ENCODE measurements at places on chromosomes 2 and 18.

DNA sequence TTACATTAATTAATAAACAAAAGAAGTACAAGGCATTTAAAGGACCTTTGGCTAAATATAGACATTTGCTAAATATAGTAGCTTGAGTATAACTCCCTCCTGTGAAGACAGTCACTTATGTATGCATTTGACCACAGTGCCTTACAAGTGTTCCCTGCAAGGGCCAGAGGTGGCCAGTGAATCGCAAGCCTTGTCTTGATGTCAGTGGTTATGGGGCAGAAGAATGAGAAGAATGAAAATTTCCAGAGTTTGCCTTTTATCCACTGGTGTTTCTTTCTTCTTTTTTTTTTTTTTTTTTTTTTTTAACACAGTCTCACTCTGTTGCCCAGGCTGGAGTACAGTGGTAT, 1.8 kb downstream of the LRRFIP1 start:
- DNase-seq = no peak

DNA sequence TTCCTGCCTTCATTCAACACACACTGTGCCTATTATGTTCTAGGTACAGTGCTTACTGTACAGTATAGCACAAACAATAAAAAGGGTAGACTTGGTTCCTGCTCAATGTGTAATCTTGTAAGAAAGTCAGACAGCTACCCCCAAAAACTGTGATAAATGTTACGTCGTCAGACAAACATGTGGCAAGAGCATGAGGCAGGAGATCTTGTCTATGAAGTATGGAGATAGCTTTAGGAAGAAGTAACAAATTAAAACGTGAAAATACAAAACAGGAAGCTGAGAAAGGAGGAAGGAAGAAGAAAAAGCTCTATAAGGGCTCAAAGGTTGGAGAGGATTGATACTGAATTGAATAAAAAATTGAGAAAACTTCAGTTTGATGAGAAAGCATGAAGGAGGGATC, 276.2 kb upstream of the HNRNPA3 start:
- DNase-seq = peak; percentile 24

DNA sequence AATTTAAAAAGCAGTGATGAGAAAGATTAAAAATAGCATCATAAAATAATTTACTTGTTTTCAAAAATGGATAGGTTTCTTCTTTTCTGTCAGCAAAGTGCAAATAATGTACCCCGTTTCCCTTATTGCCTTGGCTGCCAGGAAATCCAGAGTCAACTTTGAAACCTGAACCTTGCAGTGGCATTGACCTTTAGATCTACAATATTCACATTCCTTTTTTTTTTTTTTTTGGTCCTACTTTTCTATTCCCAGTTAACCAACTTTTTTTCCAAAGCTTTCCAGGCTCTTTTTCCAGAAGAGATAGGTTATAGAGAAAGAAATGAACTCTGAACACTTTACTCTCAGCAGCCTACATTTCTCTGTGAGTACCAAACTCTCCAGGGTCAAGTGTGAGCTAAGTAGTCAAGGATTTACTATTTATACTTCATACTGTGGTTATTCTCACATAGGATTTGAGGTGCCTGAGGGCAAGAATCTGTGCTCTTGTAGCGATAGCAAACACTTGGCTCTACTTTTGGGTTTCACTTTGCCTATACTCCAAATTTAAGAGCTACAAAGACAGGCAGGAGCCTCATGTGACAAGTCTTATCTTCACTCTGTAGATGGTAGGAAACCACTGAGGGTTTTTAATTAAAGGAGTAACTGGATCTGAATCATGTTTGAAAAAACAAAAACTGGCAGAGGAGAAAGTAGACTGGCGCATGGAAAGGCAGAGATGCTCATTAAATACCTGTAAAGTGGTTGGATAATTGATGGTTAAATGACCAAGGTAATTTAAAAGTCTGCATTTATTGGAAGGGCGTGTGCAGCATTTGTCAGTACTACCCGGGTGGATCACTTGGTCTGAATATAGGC, 63.2 kb upstream of the TMEM17 start:
- peak; percentile 20 for DNase-seq

- no peak for DNase-seq
Observed at GRCh38 chr18:75783566-75784281, 356.2 kb upstream of the SMIM21 start.

- no peak for DNase-seq
Observed at GRCh38 chr2:236659758-236660150, 90.1 kb downstream of the ACKR3 start.

Measured in common myeloid progenitor, CD34-positive (primary cell).